Motor neuron (in vitro differentiated cells): ENCODE measurements at places on chromosomes 1 and 21. TPM values are rescaled to one million over a fixed set of nuclear protein-coding genes. Genes with fewer than 3 reads are reported as not detected.
A peak's percentile ranks its signal among the peaks of the same experiment; 100 is the strongest.

DNA sequence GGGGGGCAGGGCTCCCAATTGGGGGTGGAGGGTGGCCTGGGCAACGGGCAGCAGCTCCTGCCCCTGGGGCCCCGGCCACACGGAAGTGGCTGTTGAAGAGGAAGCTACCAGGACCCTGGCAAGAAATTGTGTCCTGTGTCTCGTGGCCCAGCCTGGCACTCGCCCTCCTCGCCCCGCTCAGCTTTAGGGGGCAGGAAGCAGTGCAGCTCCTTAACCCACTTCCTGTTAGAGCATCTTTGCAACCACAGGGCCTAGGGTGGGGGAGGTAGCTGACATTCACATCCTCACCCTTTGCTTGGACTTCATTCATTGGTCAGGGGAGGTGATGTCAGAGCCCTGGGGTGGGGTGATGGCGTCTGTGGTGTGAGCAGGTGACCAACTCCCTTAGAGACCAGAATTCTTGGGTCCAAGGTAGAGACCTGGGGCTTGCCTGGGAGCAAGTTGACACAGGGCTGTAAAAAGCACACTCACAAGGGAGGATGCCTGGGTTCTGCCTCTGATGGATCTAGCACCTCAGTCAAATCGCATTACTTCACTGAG lies at the start of gene ARHGAP30:
ARHGAP30 (minus strand) TSS at position 161 of the 540 bp plus-strand sequence. CDS start 267 bp downstream, outside the sequence.
- no peak for ATAC-seq

COL24A1 gene
- 0.26 and 0.37 TPM in 2 replicates for total RNA-seq

PADI1 gene
- not detected in 2 replicates for total RNA-seq

CFHR3 gene
- total RNA-seq, result 0.52 TPM in 1 of 2 replicates, not detected in the other

GRCh38 chr1:5975133-5975880 lies 16.9 kb downstream of the NPHP4 start:
- ATAC-seq, result peak; percentile 70

- no peak for ATAC-seq
Observed at GRCh38 chr1:3676581-3677470, 24.5 kb downstream of the TP73 start.

- peak; percentile 8 for ATAC-seq
Observed at GRCh38 chr1:1677718-1678580, 14.6 kb downstream of the SLC35E2B start.

FTCD gene
- total RNA-seq, result 2.5 and 4.0 TPM in 2 replicates

- ATAC-seq, result no peak
Observed at GRCh38 chr21:25939396-25939761, 204.6 kb downstream of the GABPA start.

GRCh38 chr1:154867064-154867825 lies 2.8 kb downstream of the KCNN3 start:
- peak; percentile 26 for ATAC-seq

NTNG1 gene
- total RNA-seq, result 3.7 and 22.0 TPM in 2 replicates

AADACL4 gene
- 0.36 TPM in 1 of 2 replicates, not detected in the other for total RNA-seq

- ATAC-seq, result no peak
Observed at GRCh38 chr1:33261344-33261743, 5.1 kb downstream of the ZNF362 start.

DNA sequence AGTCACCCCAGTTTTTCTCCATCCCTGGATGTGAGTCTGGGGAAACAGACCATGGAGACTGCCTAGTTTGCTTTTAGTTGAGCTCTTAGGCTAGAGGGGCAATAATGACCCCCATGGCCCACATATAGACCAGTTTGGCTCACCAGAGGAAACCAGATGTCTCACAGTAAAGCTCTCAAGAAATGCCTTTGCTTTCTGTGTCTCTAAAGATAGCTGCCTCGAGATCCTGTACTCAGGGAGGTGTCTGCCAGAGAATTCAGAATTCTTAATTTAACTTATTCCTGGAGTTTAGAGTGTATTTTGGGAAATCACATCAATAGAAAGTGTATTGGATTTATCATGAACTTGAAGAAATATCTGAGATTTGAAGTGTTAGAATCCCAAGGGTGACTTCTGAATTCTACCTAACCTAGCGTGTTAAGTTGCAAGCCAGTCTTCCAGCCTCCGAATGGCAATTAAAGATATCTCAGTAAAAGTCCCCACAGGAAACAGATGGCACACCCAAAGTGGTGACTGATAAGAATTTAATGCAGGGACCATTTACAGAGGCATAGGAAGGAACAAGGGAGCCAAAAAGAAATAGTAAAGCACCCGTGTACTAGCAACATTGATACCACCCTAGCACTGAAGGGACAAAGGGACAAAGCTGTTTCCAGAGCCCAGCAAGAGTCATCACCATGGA lies 37.1 kb downstream of the STYXL2 start:
- peak; percentile 51 for ATAC-seq

ERVH48-1 gene
- total RNA-seq, result 0.16 and 0.25 TPM in 2 replicates

DNA sequence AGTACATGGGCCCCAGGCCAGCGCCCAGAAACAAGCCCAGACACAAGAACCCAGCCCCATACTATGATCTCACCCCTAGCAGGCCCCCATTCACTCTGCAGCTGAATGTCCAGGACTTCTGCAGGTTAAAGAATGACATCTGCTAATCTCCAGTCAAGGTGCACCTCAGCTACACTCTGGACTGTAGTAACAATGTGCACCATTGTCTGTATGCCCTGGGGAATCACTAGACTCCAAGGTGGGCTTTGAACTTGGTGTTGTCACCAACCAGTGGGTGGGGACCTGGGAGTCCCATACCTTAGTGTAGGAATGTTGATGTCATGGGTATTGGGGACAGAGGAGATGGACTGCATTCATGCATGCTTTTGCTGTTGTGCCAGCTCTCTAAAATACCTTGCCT lies 10.3 kb downstream of the KCNE1 start:
- no peak for ATAC-seq

GRCh38 chr1:31614414-31615005 lies 3.0 kb upstream of the HCRTR1 start:
- no peak for ATAC-seq

SPRR2G gene
- 0.90 TPM in 1 of 2 replicates, not detected in the other for total RNA-seq

GRCh38 chr1:24541711-24542346 lies 14.1 kb upstream of the NCMAP start:
- ATAC-seq, result no peak

DNA sequence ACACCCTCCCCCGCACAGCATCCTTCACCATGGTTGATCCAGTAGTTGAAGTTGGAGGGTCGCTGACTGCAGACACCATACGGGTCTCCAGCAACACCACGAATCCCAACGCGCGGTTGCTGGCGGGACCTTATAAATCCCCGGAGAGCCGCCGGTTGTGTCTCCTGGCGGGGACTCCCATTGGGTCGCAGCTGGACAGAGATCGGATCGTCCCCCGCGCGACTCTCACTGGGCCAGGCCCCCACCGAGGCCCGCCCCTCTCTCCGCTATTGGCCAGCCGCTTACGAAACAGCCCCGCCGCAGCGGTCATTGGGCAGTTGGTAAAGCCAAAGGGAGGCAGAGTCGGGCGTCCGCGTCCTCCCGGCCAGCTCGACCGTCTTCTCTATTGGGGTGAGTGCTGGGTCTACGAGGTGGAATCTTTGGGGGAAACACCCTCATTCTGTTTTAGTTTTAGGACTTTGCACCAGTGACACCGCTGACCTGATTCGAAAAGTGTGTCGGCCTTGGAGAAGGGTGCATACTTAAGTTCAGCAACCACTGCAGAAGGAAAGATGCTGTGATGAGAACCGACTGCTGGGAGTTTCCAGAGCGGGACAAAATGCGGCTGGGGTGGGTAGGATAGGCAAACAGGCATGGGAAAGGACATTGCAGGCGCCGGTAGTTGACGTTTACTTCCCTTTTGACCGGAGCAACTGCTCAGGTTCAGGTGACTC lies 27.4 kb downstream of the RABIF start:
- ATAC-seq, result peak; percentile 98

LCE1D gene
- total RNA-seq, result not detected in 2 replicates

CHRM3 gene
- total RNA-seq, result 9.8 and 20.3 TPM in 2 replicates

MYCL gene
- 7.1 and 11.5 TPM in 2 replicates for total RNA-seq

GRCh38 chr1:223328566-223328965 lies 35.4 kb downstream of the SUSD4 start:
- no peak for ATAC-seq

TMIGD3 gene
- not detected in 2 replicates for total RNA-seq

UQCRHL gene
- total RNA-seq, result 6.3 TPM in 2 replicates

- no peak for ATAC-seq
Observed at GRCh38 chr1:13952985-13953384, 253.0 kb downstream of the PRDM2 start.

PYHIN1 gene
- total RNA-seq, result 0.19 TPM in 1 of 2 replicates, not detected in the other

DNA sequence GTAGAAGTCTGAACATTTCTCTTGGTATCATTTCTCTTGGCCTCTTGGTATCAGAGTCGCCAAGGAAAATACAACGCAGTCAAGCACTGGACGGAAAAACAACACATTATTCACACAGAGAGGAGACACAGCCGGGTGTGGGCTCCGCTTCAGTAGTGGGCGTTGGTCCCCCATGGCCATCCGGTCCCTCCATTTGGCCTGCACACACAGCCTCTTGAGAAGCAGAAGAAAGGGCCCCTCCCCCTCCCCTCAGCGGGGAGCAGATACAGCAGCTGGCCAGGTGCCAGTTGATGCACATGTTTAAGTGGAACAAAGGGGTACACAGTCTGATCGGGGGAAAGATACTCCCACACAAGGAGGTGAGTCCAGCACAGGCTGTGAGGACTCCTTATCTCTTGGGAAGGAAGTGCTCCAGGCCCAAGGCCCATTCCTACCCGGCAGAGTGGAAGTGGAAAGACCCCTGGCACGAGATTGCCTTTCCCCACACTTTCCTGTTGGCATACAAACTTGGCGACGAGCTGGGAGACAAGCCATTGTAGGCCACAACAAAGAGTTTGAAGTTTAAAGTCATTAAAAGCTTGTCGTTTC lies 311.3 kb downstream of the FAM72C start:
- no peak for ATAC-seq

DNA sequence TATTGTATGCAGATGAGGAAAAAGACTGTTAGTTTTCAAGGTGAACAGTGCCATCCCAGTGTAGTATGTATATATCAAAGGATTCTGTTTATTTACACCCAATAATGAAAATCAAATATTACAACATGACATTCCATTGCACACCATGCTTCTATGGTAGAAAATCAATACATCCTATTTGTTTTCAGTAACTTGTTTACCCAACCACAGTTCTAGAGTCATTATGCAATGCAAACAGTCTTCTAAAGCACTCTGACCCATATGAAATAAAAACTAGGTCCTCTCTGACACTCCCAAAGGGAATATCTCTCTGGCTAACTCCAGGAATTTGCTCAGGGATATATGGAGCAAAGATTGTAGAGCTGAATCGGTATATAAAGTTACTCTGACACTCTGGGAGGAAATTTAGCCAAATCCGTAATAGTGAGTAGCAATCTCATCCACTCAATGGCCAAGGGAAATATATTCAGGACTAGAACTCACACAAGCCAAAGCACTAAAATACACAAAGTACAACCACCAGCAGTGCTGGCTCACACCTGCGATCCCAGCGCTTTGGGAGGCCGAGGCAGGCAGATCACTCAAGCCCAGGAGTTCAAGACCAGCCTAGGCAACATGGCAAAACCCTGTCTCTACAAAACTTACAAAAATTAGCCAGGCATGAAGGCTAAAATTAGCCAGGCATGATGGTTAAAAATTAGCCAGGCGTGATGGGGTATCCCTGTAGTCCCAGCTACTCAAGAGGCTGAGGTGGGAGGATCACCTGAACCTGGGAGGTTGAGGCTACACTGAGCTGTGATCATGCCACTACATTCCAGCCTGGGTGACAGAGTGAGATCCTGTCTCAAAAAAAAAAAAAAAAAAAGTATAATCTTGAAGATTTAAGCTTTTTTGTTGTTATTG lies 75.2 kb downstream of the RERE start:
- no peak for ATAC-seq

KRTAP12-2 gene
- total RNA-seq, result not detected in 2 replicates

DNA sequence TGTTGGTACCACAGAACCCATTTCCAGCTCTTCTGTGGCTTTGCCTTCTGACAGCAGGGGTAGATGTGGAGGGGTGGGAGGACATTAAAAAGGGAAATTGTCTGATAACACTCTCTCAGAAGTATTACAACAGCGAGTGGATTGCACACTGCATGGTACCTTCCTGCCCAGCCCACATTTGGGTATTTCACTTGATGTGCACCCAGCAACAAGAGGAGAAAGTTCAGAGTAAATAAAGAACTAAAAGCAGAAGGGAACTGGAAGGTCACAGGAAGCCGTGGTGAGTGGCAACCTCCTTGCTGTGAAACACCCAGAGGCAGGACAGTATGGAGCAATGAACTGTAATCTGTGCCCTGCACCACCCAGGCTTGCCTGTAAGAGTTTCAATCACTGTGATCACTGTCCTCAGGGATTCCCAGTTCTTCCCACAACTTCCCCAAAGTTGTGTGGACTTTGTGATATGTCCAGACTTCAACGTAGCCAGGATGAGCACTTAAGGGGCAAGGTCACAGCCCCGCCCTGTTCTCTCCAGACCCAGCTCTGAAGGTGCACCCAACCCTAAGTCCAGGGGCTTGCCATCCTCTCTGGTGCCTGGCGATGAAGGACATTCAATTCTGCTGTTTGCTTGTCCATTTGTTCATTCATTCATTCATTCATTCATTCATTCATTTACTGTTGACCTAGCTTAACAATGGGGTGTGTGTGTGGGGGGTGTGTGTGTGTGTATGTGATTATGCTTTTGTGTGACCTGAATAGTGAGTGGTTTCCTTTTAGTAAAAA lies 18.7 kb upstream of the F5 start:
- ATAC-seq, result no peak

IL19 gene
- 0.81 and 0.87 TPM in 2 replicates for total RNA-seq

DNA sequence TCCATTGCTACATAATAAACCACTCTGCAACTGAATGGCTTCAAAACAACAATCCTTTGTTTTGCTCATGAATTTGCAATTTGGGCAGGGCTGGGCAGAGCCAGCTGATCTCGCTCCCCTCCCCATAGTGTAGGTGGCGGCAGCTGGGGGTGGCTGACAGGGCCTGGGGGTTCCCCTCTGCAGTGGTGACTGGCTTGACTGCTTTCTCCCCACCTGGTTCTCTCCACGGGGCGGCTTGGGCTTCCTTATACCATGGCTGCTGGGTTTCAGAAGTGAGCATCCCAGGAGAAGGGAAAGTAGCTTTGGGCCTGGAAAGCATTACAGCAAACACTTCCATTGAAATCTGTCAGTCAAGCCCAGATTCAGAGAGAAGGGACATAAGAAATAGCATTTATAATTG lies 129.7 kb upstream of the ZBTB40 start:
- no peak for ATAC-seq

- no peak for ATAC-seq
Observed at GRCh38 chr21:45539796-45540600, 2.2 kb downstream of the SLC19A1 start.

ZNF683 gene
- 2.0 TPM in 1 of 2 replicates, not detected in the other for total RNA-seq

DNA sequence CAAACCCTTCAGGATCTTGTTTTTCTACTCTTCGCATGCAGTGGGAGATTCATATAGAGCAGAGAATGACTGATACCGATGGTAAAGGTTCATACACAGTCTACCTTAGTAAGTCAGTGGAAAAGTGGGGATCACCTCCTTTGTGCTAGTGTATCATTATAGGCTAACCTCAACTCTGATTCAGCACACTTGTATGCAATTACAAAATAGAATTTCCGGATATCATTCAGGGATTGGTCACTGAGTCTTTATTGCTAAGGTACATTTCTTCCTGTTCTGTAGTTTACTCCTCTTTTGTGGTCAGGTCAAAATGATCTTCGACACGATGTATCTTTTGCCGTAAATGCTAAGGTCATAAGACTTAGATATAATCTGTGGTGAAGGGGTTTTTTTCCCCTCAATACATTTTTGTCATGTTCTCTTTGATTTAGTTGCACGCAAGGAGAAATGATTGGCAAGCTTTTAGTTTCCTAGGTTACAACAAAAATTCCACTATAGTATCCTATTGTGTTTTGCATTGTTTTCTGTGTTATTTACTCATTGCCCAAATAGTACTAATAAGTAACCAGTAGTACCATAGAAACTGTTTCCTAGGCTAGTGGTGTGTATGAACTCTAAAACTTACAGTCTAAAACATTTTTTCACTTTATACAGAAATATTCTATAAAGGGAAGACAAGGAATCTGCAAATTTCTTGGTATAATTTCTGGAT lies 35.7 kb upstream of the PLA2G4A start:
- no peak for ATAC-seq

RUNX1 gene
- 0.32 and 0.52 TPM in 2 replicates for total RNA-seq

LCE2A gene
- not detected in 2 replicates for total RNA-seq
